ENCODE measurements at places on chromosomes 5 and 9. TPM values are rescaled to one million over a fixed set of nuclear protein-coding genes. Genes with fewer than 3 reads are reported as not detected.

Gene IFNB1
- not detected for total RNA-seq

Gene PRDM9
- total RNA-seq: not detected

Gene PCDHGB4
- total RNA-seq: 28.2 TPM

Gene CDH6
- total RNA-seq: 5.7 TPM

Gene PRR7
- total RNA-seq: 8.6 TPM

Gene ANKRD18B
- total RNA-seq: 1.1 TPM

Gene GOLPH3
- total RNA-seq: 63.0 TPM

Gene PCDHGB1
- total RNA-seq: 1.8 TPM

Gene MZB1
- total RNA-seq: 0.29 TPM

Gene C5orf46
- total RNA-seq: not detected

Gene ST6GALNAC6
- total RNA-seq: 44.8 TPM

Gene GRHPR
- 136 TPM for total RNA-seq

Gene ZNF879
- total RNA-seq: 3.3 TPM

Gene GNA14
- 1.3 TPM for total RNA-seq

Gene PCDHGB3
- total RNA-seq: 2.6 TPM

Gene FOXE1
- total RNA-seq: 0.22 TPM

Gene HEMGN
- total RNA-seq: not detected

Gene LVRN
- 1.4 TPM for total RNA-seq

Gene CD74
- total RNA-seq: 2.8 TPM

Gene SLC45A2
- not detected for total RNA-seq

Gene CCDC112
- total RNA-seq: 6.1 TPM

Gene NR5A1
- total RNA-seq: not detected

Gene FOXD4L4
- total RNA-seq: 0.14 TPM

Gene TTC23L
- total RNA-seq: not detected

Gene AMBP
- total RNA-seq: not detected

Gene SHROOM1
- 2.0 TPM for total RNA-seq

Gene TMEM252
- not detected for total RNA-seq

Gene TRIM36
- 1.8 TPM for total RNA-seq

Gene VCAN
- total RNA-seq: 200 TPM

Gene IFNA2
- not detected for total RNA-seq

Gene TBC1D13
- total RNA-seq: 18.2 TPM

Gene IFNK
- total RNA-seq: not detected

Gene SLC27A4
- total RNA-seq: 20.8 TPM

Gene DMRTA1
- total RNA-seq: 0.66 TPM

Gene GOLGA1
- total RNA-seq: 12.7 TPM

Gene NSUN2
- 41.8 TPM for total RNA-seq

Gene NPM1
- 854 TPM for total RNA-seq

Gene AIF1L
- 0.22 TPM for total RNA-seq

Gene HBEGF
- total RNA-seq: 47.5 TPM

Gene WNT8A
- total RNA-seq: not detected

Gene KIF24
- total RNA-seq: 0.66 TPM

Gene IFT74
- 12.0 TPM for total RNA-seq

Gene PCDHA1
- not detected for total RNA-seq

Gene OBP2B
- not detected for total RNA-seq

Gene INSL4
- not detected for total RNA-seq

Gene OTP
- total RNA-seq: not detected

Gene F12
- total RNA-seq: 0.22 TPM

Gene GABRA1
- not detected for total RNA-seq

Gene LCN15
- not detected for total RNA-seq

Gene LCN9
- not detected for total RNA-seq

Gene NRARP
- total RNA-seq: 0.43 TPM

Gene OSMR
- 145 TPM for total RNA-seq

Gene ORM2
- not detected for total RNA-seq

Gene SOHLH1
- total RNA-seq: not detected

Gene ANXA2R
- 3.4 TPM for total RNA-seq

Gene AGXT2
- not detected for total RNA-seq

Gene C9orf50
- total RNA-seq: not detected

Gene TGFBI
- 1,608 TPM for total RNA-seq

Gene PCDHGA9
- 6.2 TPM for total RNA-seq
